ENCODE measurements at places on chromosomes 3 and 15.
A peak's percentile ranks its signal among the peaks of the same experiment; 100 is the strongest.

DNA sequence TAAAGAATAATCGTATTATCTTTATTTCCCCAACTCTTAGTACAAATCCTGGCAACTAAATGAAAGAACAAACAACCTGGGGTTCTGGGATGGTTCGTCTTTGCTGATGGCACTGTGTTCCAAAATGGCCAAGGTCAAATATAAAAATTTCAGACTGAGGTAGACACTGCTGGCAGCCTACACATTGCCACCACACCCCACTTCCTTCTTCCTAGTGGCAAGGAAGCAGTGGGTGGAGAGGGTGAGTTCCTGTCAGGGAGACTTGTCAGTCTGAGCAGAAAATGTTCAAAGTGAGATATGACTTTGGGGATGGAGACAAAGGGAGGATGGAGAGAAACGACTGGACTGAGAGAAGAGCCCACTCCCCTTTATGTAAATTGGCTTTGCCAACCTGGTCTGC is 69.6 kb downstream of the LMCD1 start:
- no peak for DNase-seq

GRCh38 chr15:30041868-30042267 is 40.9 kb upstream of the GOLGA8J start:
- DNase-seq: no peak

DNA sequence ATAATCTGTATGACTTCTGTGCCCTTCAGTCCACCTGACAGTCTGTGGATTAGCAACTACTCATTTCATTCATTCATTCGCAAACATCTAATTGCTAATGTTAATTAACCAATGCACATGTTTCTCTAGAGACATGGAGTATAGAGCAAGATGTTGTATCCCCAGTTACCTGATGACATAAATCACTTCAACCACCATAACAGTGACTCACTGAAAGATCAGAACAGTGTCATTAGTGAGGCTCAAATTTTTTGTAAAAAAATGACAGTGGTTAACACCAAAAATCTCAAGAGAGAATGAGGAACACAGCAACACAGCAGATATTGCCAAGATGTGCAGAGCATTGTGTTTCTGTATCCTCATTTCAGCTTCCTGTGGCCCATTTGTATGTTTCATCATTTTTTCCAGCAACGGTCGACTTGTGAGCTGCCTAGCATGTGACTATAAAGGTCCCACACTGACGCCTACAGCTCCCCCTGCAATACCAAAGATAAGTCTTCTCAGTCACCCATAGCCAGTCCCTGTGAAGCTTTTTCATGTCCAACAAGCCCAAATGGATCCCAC is 3.7 kb upstream of the PLD1 start:
- no peak for DNase-seq

GRCh38 chr3:12884186-12884680 is 42.9 kb upstream of the RPL32 start:
- DNase-seq: no peak

- DNase-seq: no peak
These were observed 227.1 kb downstream of the RPLP1 start for GRCh38 chr15:69679623-69680228.

DNA sequence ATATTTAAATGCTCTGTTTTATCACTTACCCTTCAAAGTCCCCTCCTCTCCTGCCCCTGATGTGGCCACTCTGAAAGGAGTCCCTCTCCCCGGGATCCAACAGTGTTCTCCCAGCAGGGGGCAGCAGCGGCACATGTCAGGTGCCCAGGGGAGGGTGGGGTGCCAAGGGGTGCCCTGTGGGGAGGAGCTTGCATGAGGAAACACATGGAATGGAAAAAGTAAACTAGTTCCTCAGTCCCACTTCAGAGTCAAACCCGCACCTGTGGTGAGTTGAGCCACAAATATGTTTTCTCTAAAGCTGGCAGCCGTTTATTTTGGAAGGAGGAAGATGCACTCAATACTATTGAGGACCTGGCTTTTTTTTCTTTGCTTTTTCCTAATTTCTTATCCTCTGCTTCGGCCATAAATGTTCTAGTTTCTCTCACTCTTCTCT is 30.1 kb upstream of the NRROS start:
- peak; percentile 95 for DNase-seq

DNA sequence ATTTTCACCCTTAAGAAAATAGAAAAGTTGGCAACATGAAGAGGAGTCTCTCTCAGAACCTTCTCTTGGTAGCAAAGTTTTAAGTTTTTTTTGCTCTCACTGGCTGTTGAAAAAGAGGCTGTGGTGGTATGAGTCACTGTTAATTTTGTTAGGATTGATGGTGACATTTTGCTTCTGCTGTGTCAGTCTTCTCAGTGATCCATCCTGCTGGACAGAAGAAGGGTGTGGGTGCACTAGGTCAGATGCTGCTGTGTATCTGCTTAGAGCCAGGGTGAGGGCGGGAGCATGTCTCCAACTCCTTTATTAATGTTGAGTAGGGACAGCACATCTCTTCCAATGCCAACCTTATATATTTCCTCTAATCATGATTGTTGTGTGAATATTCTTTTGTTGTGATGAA is 369.5 kb downstream of the FEZF2 start:
- DNase-seq: no peak

- DNase-seq: no peak
These were observed 441.1 kb upstream of the MDFIC2 start for GRCh38 chr3:70753572-70753971.

- no peak for DNase-seq
These were observed 2.1 kb downstream of the CD47 start for GRCh38 chr3:108088697-108089096.

DNA sequence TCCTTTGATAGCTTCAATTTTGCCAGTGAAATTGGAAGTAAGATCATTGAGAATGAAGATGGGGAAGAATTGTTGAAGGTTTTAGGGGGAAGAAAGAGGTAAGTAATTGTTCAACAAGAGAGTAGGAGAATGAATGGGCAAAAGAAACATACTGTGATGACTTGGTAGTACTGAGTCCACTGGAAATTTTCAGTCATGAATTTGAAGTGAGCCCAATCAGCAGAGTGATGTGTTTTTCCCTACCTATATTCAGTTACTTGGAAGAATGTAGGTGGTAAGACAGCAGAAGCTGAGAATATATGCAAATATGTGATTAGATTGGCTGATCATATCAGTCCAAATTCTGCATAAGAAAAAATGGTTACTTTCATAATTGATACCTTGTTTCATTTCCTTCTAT is 569.6 kb downstream of the AGBL1 start:
- DNase-seq: no peak

DNA sequence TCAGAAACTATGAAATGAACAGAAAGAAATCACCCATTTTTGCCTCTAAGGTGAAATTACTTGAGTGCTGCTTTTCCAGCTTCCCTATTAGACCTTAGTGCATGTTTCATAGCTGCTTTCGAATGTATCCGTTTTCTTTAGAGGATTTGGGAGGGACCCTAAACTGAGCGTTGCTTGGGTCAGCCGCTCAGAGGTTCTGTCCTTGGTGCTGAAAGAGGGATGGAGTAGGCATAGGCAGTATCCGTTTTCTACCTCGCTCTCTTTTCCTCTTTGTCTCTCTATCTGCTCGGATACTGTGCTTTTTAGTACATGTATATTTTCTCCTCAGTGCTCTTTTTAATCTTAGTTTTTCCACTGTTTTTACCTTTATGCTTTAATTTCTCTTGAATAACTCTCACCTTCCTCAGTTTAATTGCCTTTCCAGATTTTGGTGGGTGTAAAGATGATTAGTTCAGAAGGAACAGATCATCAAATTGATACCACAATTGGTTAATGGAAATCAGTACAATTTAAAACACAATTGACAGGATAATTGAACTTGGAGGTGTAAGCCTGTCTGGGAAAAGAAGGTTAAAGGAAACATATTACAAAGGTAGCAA is at the start of gene DRD3:
Gene DRD3, minus strand, starts transcription at position 283 of the 599 bp plus-strand sequence. CDS start 7,060 bp downstream, outside the sequence.
- no peak for DNase-seq

- no peak for DNase-seq
These were observed 28.5 kb downstream of the PTPRG start for GRCh38 chr3:61589856-61590255.

GRCh38 chr3:146640361-146640760 is 35.2 kb upstream of the PLSCR5 start:
- DNase-seq: no peak

- DNase-seq: no peak
These were observed 20.2 kb downstream of the ARNT2 start for GRCh38 chr15:80424381-80424780.

GRCh38 chr3:157069846-157070677 is 89.9 kb downstream of the CCNL1 start:
- no peak for DNase-seq

DNA sequence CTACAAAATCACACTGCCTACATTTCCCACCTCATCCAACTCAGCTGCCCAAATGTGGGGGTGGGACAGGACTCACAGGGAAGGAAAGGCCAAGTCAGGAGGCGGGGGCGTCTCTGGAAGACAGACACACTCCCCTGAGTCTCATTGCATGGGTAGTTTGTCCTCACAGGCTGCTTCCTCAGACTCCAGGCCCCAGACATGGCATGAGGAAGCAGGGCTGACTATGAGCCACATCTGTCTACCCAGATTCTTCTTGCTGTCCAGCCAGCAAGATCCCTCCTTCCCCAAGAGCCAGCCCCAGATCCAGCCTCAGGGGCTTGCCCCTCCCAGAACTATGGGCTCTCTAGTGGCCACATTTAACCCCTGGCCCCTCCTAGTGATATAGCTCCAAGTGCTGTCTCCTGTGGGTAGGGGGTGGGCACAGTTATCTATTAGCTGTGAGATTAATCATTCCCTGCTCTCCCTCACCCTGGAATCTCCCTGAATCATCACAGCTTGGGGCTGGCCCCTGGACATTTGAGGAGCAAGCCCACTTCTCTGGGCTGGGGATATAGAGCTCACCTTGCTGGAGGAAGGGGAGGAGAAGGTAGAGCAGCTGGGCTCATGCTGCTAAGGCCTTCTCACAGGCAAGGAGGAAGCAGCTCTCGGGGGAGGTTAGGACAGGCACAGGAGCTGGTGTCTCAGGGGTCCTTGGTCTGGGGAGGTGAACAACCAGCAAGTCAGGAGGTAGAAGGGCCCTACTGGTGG is 2.1 kb upstream of the CCDC33 start:
- no peak for DNase-seq

DNA sequence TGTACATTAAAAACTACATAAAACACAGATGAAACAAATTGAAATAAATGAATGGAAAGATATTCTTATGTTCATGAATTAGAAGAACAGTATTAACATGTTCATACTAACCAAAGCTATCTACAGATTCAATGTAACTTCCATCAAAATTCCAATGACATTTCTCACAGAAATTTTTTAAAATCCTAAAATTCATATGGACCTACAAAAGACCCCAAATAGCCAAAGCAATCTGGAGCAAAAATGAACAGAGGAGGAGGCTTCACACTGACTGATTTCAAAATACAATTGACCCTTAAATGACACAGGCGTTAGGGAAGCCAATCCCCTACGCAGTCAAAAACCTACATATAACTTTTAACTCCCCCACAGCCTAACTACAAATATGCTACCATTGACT is 39.4 kb downstream of the KPNA1 start:
- DNase-seq: no peak
